ENCODE measurements at places on chromosomes 4 and X. TPM values are rescaled to one million over a fixed set of nuclear protein-coding genes. Genes with fewer than 3 reads are reported as not detected.

GRCh38 chr4:115596265-115597001 is 483.0 kb upstream of the NDST4 start:
- H3K27ac ChIP-seq, result no peak overlapping the region
- DNase-seq, result no peak
- H3K4me3 ChIP-seq, result no peak overlapping the region
- H3K4me1 ChIP-seq, result no peaks in the 10 kb centered on the region
- no peaks in the 10 kb centered on the region for H3K36me3 ChIP-seq

DNA sequence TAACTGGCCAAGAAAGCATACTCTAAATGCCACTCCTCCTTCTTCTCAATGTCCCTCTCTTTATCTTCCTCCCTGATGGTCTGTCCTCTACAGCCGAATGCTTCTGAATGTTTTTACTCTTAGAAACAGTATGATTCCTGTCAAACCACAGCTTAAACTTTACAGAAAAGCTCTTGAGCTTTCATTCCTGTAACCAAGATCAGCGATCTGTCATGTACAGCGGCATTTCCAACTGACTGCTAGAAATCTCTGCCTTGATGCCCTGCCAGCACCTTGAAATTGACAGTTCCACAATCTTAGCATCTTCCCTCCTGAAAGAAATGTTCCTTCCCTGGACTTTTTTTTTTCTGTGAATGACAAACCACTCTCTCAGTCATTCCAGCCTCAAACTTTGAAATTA is 11.5 kb upstream of the GATB start:
- H3K4me3 ChIP-seq, result no peak overlapping the region
- no peak overlapping the region for H3K27ac ChIP-seq
- H3K36me3 ChIP-seq, result no peaks in the 10 kb centered on the region
- H3K27me3 ChIP-seq, result no peaks in the 10 kb centered on the region
- H3K4me1 ChIP-seq, result no peaks in the 10 kb centered on the region
- no peak for DNase-seq

DNA sequence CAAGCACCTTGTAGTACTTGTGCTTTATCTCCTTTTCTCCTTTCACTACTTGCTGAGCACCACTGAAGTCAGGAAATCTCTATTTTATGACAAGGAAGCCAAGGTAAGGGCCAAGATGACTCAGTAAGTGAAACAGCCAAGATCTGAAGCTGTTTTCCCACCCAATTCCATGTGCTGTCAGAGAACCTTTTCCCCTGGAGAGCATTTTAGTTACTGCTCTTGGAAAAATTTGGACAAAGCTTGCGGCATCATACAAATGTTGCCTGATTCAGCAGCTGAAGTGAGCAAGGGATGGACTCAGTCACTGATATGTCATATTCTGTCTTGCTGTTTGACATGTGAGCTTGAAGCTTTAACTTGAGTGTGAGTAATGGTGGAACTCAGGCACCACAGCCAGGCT is 391.4 kb downstream of the RAB28 start:
- no peak overlapping the region for H3K27ac ChIP-seq
- no peak for DNase-seq
- H3K36me3 ChIP-seq, result no peaks in the 10 kb centered on the region
- no peak overlapping the region for H3K4me3 ChIP-seq

GRCh38 chr4:36709991-36710390 is 428.6 kb downstream of the DTHD1 start:
- H3K27me3 ChIP-seq, result no peaks in the 10 kb centered on the region
- no peak for DNase-seq
- H3K36me3 ChIP-seq, result no peaks in the 10 kb centered on the region

Gene HGFAC
- total RNA-seq, result not detected

Gene SPIN3
- not detected for total RNA-seq

DNA sequence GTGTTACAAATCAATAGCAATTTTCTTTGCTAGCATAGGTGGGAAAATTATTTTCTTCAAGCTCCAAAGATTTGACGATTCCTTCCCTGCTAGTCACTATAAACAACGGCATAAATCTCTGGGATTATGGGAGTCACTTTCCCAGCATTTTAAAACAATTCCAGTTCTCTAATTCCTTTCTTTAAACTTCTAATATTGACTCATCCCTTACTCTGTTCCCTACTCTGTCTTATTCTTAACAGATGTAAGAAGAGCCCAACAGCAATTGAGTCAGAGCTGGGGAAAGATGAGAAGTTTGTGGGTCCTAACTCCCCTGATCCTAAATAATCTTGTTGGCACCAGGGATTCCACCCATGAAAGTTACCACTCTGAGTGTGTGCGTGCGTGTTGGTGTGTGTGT is 47.4 kb upstream of the IL21 start:
- no peaks in the 10 kb centered on the region for H3K4me1 ChIP-seq
- no peaks in the 10 kb centered on the region for H3K27me3 ChIP-seq
- H3K4me3 ChIP-seq, result no peak overlapping the region
- no peak overlapping the region for H3K27ac ChIP-seq
- no peaks in the 10 kb centered on the region for H3K36me3 ChIP-seq

- DNase-seq, result no peak
- H3K27me3 ChIP-seq, result no peaks in the 10 kb centered on the region
- no peak overlapping the region for H3K27ac ChIP-seq
- H3K4me3 ChIP-seq, result no peak overlapping the region
Measured at GRCh38 chrX:13376857-13377549, 57.1 kb upstream of the ATXN3L start.

DNA sequence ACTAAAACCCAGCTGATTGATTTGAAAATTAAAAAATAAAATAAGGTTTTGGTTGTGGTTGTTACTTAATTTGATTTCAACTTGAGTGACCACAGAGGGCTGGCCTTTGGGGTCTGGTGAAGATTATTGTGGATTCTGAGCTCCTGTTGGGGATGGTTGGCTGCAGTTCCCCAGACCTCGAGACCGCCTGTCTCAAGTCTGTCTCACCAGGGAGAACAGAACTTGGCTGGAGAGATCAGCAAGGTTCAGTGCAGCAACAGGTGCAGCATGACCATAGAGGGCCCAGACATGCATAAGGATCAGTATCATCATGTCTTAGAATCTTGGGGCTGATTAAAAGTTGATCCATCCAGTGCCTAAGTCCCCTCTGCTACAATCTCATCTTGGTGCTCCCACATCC is 491.9 kb downstream of the BCOR start:
- H3K27ac ChIP-seq, result no peak overlapping the region
- DNase-seq, result no peak
- H3K27me3 ChIP-seq, result no peaks in the 10 kb centered on the region
- H3K4me1 ChIP-seq, result no peaks in the 10 kb centered on the region

DNA sequence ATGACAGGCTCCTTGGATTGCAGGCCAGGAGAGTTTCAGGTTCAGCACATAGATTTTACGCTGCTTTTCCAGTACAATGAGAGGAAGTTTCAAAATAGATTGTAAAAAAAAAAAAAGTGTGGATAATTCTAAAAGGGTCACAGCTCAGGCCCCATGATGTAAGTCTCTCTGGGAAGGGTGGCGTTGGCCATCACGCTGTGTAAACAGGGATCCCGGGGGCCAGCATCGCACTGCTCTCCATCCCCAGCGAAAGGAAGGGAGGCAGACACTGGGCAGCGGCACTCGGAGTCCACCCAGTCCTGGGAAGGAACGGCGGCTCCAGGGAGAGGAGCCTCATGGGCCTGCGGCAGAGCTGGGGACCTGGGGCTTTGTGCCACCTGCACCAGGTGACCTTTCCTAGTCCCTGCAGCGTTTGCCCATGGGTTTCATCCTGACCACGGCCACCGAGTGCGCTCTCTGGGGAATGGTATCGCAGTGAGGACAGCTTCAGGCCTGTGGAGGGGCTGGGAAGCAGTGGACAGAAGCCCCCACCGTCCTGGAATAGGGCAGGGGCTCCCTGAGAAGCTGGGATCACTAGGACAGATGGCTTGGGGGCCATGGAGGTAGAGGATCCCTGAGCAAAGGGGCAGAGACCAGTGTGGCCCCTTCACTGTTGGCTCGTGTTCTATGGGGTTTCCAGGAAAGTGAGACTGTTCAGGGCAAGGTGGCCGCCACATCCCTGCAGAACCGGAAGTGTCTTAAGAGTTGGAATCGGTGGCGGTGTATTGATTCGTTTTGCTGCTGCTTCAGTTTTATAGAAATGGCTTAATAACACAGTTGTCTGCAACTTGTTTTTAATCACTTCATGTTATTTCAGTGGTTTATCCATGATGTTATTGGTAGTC is 38.9 kb downstream of the RGS12 start:
- H3K36me3 ChIP-seq, result no peaks in the 10 kb centered on the region
- H3K27me3 ChIP-seq, result no peaks in the 10 kb centered on the region
- H3K27ac ChIP-seq, result no peak overlapping the region
- no peak for DNase-seq

Gene KLHL2
- 27.3 TPM for total RNA-seq

GRCh38 chr4:6225469-6225868 is 25.1 kb upstream of the JAKMIP1 start:
- H3K27me3 ChIP-seq, result no peaks in the 10 kb centered on the region
